Sigmoid colon (tissue), 7 donors: ENCODE measurements at places on chromosomes 6 and 20. TPM values are rescaled to one million over a fixed set of nuclear protein-coding genes. Genes with fewer than 3 reads are reported as not detected.
A peak's percentile ranks its signal among the peaks of the same experiment; 100 is the strongest.

- DNase-seq = peak; percentile 54
Measured at GRCh38 chr6:44024574-44025219, 102.6 kb downstream of the MRPL14 start.

DNA sequence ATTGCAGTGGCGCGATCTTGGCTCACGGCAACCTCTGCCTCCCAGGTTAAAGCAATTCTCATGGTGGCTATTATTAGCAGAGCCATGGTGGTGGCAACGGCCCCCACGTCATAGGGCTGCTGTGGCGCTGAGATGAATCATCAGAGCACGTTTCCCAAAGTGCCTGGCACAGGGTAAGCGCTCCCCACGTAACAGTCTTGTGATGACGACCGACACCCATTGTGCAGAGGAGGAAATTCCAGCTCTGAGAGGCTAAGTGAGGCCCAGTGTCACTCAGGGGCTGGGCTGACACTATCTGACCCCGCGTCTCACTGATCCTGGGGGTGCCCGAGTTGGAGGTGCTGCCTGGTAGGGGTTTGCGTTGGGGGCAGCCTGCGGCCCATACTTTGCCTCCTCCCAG, 16.2 kb downstream of the SUN5 start:
- DNase-seq = no peak

GRCh38 chr6:12767016-12767415, 50.4 kb downstream of the PHACTR1 start:
- DNase-seq = no peak

DNA sequence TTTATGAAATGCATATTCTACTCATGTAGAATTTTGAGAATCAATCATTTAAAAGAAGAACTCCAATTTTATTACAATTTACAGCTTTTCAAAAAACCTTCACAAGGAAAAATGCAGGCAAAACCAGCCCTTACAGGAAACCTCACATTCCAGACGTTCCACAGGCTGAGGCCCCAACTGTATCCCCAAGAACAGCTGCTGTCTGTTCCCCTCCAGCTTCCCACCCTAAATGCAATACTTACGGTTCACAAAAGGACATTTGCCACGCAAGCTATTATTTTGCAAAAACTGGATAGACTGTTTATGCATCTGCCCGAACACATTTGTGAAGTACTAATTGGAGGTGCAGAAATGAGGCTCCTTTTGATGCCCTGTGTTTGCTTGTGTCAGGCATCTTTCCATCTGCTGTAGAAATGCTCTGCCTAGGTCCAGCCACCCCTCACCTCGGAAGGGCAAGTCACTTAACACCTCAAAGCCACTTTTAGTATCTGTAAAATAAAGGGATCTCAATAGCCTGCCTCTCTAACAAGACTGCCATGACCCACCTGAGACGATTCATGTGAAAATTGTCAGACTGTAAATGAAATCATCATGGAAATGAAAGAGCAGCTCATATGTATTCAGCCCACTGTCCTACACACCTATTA, 26.5 kb downstream of the PDE10A start:
- DNase-seq = no peak

The EPB41L1 gene
- 16.8 TPM for polyA plus RNA-seq

DNA sequence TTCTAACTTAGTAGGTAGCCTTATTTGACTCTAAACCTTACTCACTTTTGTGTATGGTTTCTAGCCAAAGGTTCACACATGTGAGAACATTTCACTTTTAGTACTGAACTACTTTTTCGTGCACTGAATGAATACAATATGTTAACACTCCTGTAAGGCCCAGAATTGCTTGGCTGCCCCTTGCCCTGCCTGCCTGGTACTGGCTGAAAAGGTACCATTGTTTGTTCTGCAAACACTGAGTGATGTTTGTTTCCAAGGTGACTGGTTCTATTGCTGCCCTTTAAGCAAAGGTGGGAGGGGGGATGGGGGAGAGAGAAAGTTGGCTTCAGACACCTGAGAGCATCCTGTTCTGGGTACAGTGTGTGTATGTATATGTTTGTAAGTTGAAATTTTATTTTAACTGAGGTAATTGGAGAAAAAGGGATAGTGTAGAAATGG, 31.2 kb downstream of the RREB1 start:
- DNase-seq = no peak

DNA sequence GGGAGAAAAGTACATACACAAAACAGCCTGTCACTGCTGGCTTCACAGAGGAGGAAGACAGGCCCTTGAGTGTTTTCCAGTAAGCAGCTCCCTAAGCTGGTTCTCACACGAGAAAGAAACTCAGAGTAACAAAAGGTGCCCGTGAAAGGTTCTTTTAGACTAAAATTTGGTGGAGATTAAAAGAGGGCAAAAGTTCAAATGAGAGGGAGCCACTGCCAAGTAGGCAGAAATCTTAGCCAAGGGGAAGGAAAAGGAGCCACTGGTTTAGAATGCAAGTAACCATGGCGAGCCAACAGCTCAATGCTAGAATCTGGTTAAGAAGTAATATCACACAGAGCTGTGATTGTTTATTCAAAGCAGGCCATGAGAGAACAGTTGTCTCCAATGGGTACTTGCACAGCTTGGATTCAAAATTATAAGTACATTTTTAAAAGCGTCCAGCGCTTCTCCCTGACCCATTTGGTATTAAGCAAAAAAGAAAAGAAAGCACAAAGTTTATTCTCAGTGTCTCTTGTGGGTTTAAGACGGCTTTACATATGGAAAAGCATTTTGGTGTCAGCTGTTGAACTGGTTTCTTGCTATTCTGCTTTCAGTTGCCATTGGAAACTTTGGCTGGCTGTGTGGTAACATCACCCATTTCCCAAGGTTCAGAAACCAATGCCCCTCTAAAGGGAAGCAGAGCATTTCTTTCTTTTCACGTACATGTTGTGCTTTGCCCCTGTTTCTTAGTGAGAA, 648.5 kb downstream of the RNF144B start:
- no peak for DNase-seq

- DNase-seq = no peak
Measured at GRCh38 chr20:199996-200395, 10.5 kb upstream of the DEFB128 start.

DNA sequence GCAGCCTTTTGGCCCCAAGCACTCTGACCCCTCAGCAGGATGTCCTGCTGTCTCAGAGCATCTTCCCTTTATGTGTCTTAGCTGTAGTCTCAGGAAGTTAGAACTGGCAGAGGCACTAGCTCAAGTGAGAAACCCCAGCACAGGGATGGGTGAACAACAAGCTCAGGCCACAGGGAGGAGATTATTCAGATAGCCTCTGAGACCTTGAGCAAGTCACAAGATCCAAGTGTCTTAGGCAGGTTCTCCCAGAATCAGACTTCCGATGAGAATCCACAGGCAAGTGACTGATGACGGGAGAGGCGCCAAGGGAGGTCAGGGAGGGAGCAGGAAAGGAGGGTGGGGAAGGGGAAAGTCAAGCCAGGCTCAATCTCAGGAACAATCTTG, 13.0 kb upstream of the SYNDIG1 start:
- no peak for DNase-seq

- DNase-seq = no peak
Measured at GRCh38 chr6:57248311-57248895, 26.3 kb upstream of the RAB23 start.

GRCh38 chr20:46243707-46244628, 64.3 kb downstream of the CDH22 start:
- no peak for DNase-seq

DNA sequence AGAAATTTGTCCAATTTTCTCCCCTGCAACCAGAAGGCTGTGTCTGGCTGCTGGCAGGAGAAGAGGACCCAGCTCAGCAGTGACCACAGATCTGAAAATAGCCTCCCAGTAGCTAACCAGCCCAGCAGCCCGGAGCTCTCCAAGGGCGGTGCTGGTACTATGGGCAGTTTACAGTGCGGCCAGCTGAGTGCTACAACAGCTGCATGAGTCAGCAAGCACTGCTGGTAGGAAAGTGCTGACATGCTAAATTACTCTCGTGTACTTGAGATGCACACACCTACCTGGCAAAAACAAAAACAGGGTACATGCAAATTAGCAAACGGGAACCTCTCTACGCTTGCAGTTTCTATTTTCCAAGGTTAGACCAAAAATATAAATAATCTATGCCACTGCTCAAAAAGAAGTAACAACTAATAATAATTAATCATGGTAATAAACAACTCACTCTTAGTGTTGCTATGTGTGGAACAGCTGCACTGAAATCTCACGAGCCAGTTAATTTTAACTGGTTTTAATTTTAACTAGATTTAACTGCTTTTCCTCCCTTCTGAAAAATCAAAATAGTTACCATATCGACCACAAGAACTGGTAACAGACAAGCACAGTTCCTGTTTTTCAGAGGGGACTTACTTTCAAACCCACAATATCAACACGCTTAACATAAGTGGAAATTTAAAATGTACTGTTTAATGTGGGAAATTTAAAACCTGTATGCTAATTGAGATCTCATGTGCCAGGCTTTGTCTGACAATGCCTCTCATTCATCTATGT, 10.8 kb downstream of the BACH2 start:
- DNase-seq = peak; percentile 86
